Left renal cortex interstitium (tissue), 4 donors: ENCODE measurements at places on chromosomes 12 and 14. TPM values are rescaled to one million over a fixed set of nuclear protein-coding genes. Genes with fewer than 3 reads are reported as not detected.

CACNA1C gene
- polyA plus RNA-seq, result 7.1 TPM

ARHGAP9 gene
- 3.2 TPM for polyA plus RNA-seq

WNT5B gene
- polyA plus RNA-seq, result 7.4 TPM

SOAT2 gene
- polyA plus RNA-seq, result 3.1 TPM

TOMM20L gene
- polyA plus RNA-seq, result 1.9 TPM

AVPR1A gene
- polyA plus RNA-seq, result 6.9 TPM

RPGRIP1 gene
- 0.74 TPM for polyA plus RNA-seq

CLECL1 gene
- polyA plus RNA-seq, result not detected

FAM222A gene
- polyA plus RNA-seq, result 9.3 TPM

SERPINA12 gene
- 0.46 TPM for polyA plus RNA-seq

GRCh38 chr14:22381766-22382165 is 207.3 kb downstream of the DAD1 start:
- no peak for DNase-seq

DNA sequence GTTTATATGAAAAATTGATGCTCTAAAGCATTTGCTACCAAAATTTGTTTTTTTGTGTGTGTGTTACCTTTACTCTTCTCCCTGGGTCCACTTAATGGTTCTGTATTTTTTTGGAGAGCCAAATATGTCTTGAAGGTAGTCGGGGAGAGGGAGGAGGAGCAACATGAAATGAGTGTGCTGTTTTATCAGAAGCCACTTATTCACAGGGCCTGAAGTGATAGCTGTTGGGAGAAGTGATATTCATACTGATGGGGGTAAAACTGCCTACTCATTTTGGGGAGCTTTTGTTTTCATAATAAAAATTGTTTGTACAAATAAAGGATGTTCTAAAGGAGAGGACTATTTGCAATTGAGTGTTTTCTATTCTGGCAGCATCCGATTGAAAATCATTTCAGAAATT is 29.2 kb downstream of the CRADD start:
- no peak for DNase-seq

- no peak for DNase-seq
These were observed 1.6 kb upstream of the ASB2 start for GRCh38 chr14:93977790-93978581.

DNA sequence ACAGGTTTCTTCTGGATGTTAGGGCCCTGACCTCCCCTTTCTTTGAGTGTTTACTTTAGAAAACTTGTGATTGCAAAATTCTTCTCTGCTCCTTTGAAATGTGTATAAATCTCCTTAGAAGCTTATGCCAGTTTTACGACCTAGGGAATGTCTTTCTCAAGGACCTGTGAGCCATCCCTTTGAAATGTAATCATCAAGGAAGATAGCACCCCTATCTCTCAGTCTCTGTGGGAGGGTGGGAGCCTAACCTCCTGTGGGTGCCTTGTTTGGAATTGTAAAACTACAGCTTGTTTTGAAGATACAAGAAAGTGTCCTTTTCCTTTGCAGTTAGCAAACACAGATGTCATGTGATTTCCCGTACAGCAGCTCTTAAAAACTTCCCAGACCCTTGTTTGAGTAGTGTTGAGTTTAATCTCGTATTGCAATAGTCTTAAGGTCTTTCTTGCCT is 3.3 kb downstream of the OR10AD1 start:
- no peak for DNase-seq

GRCh38 chr12:2495417-2496112 is 299.2 kb upstream of the FKBP4 start:
- DNase-seq, result no peak

GRCh38 chr12:124507188-124508109 is 60.0 kb downstream of the NCOR2 start:
- no peak for DNase-seq

DNA sequence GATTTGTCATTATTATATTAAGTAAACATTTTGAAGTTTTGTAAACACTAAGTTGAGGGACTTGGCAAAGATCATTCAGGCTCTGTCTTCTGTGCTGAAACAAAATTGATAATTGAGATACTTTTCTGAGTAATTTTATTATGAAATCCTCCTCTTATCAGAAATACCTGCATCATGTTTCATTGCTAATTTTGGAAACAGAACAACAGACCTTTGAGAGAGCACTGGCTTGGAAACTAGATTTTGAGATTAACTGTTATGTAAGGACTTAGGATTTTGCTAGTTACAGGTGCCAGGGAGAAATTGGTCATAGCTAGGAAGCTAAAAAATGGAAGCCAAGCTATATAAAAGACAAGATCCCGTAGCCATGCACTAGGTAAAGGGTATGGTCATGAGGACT is 201.7 kb upstream of the DCN start:
- DNase-seq, result no peak

- no peak for DNase-seq
These were observed 36.5 kb downstream of the ZC3H14 start for GRCh38 chr14:88599326-88599725.

GRCh38 chr14:99129211-99129696 is 142.7 kb downstream of the BCL11B start:
- DNase-seq, result no peak

GRCh38 chr12:49706351-49707127 is 666 bp downstream of the FMNL3 start:
- peak; percentile 26 for DNase-seq

- DNase-seq, result no peak
These were observed 8.9 kb downstream of the RFLNA start for GRCh38 chr12:124303579-124304313.

GRCh38 chr14:68297876-68298468 is 478.4 kb downstream of the RAD51B start:
- no peak for DNase-seq

GRCh38 chr12:124194264-124194892 is 100.5 kb upstream of the RFLNA start:
- no peak for DNase-seq

DNA sequence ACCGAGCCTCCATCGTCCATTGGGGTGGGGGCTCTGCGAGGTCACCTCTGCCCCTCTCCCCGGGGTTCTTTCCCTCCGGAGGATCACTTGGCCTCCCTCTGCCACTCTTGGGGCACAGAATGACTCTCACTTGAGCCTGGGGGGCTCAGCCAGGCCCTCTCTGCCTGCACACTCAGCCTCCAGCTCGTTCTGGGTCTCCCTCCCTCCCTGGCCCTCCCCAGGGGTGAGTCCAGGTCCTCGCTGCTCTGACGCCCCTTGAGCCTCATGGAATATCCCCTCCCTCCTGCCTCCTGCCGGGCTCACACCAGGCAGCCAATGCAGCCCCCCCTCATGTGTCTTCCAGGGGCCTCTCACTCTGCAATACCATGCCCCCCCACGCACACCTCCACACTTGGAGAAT is 17.7 kb upstream of the SFSWAP start:
- DNase-seq, result no peak

DNA sequence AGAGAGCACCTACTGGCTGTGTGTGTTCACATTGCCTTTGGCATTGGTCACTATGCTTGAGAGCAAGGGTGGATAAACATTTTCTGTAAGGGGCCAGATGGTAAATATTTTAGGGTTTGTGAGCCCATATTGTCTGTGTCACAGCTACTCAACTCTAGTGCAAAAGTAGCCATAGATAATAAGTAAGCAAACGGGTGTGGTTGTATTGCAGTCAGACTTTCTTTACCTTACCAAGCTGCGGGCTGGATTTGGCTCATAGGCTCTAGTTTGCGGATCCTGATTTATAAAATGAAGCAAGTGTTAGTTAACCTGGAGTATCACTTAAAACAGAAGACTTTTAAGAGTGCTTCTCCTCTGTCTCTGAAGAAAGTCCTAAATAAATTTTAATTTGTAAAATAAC is 169.0 kb downstream of the KICS2 start:
- DNase-seq, result no peak

- DNase-seq, result no peak
These were observed 102.7 kb downstream of the DICER1 start for GRCh38 chr14:95054346-95055280.

GRCh38 chr14:57346741-57347140 is 43.6 kb upstream of the NAA30 start:
- no peak for DNase-seq

GRCh38 chr12:13887779-13888388 is 93.5 kb downstream of the GRIN2B start:
- DNase-seq, result no peak

DNA sequence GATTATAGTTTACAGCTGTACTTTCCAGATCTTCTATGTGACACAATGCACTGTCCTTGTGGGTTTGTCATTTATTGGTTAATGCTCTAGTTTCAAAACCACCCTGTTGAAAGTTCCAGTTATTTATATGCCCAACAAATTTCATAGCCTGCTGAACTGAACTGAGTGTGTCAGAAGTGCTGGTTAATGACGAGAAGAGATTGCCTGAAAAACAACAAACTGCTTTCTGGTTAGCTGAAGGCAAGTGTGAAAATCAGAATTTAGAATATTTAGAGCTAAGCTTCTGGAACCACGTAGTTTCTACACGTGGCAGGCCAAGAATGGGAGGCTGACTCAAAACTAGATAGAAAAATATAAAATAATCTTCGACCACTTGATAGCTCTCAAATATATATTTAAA is 19.1 kb upstream of the RIN3 start:
- no peak for DNase-seq

DNA sequence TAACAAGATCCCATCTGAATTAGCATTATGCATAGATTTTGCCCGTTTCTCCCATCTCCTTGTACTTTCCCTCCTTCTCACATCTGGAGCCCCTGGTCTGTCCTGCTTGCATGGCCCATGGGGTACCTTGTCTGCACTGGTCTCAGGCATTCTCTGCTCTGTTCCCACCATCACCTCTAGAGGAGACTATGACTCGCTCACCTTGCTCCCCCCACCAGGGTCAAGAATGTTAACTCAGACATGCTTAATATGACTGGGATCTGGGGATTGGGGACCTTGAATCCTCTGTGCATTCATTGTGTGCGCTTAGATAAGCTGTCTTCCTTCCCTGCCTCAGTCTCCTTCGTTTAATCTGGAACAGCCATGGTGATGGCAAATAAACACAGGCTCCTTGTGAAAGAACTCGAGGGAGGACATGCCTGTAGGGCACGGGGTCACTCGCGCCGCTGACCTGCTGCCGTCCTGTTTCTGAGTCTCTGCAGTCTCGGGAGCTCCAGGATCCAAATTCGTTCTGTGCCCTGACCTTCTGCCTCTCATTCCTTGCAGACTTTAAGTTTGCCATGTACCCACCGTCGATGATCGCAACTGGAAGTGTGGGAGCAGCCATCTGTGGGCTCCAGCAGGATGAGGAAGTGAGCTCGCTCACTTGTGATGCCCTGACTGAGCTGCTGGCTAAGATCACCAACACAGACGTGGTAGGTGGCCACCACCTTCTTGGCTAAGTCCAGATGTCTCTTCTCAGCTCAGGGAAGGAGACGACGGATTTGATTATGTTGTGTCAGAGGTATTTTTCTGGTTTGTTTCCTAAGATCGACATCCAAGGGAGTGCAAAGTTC is 15.0 kb downstream of the CCND2 start:
- no peak for DNase-seq

DNA sequence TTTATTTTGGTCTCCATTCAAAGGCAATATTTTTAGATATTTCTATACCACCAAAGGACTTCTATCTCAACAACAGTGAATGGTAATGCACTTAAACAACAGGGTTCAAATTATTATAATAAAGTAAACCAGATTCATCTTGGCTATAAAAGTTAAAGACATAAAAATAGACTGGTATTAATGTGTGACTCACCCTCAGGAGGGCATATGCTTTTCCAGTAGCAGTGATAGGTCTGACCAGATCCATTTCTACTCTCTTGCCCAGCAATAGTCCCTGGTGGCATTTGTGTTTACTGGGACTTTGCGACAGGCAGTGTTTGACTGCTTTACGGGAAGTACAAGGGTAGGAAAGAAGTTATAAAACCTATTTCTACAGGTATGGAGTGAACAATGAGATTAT is 353.2 kb upstream of the ATP2B1 start:
- no peak for DNase-seq

GRCh38 chr12:22250762-22251161 is 83.7 kb downstream of the ST8SIA1 start:
- no peak for DNase-seq
